ENCODE measurements at places on chromosomes 1 and 21.

GRCh38 chr1:16115468-16115983, 40.3 kb downstream of the EPHA2 start:
- DNase-seq = no peak

DNA sequence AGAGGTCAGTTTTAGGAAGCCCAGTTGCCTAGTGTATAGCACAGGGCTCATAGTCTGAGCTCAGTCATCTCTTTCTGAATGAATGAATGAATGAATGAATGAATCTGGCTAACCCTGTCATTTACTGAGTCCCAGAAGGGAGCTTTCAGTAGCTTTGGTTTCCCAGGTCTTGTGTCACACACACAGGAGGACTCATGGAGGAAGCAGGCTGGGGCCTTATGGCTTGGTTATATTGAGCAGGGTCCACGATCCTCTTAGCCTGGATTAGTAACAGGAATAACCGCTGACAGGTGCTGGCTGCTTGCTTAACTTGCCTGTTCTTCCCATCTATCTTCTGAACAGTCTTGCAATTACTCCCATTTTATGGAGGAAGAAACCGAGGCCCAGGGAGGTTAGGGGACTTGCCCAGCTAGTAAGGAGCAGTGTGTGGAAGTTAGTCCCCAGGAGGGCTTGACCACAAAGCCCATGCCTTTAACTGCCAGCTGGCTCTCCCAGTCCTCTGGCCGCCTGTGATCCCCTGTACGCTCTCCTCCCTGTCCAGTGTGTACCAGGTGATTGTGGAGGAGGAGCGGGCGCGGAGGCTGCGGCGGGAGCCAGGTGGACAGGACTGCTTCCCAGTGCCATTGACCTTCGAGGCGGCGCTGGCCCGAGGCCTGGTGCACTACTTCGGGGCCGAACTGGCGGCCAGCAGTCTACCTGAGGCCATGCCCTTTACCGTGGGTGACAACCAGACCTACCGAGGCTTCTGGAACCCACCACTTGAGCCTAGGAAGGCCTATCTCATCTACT, 46.0 kb downstream of the PTPRU start:
- no peak for DNase-seq

DNA sequence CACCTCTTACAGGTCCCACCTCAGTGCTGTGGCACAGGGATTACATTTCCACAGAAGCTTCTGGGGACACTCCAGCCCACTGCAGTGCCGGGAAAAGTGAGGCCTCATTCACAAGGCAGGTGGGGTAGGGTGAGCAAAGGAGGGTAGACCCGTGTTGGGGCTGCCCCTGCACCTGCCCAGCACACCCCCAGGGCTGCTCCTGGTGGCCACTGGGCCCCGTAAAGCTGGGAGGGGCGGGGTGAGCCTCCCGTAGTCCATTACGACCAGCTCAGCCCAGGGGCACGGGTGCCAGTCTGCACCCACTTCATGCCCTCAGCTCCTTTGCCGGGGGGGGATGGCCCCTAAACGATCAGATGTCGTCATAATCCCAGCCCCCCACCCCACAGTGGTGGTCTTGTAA, 39.5 kb downstream of the AJAP1 start:
- no peak for DNase-seq

DNA sequence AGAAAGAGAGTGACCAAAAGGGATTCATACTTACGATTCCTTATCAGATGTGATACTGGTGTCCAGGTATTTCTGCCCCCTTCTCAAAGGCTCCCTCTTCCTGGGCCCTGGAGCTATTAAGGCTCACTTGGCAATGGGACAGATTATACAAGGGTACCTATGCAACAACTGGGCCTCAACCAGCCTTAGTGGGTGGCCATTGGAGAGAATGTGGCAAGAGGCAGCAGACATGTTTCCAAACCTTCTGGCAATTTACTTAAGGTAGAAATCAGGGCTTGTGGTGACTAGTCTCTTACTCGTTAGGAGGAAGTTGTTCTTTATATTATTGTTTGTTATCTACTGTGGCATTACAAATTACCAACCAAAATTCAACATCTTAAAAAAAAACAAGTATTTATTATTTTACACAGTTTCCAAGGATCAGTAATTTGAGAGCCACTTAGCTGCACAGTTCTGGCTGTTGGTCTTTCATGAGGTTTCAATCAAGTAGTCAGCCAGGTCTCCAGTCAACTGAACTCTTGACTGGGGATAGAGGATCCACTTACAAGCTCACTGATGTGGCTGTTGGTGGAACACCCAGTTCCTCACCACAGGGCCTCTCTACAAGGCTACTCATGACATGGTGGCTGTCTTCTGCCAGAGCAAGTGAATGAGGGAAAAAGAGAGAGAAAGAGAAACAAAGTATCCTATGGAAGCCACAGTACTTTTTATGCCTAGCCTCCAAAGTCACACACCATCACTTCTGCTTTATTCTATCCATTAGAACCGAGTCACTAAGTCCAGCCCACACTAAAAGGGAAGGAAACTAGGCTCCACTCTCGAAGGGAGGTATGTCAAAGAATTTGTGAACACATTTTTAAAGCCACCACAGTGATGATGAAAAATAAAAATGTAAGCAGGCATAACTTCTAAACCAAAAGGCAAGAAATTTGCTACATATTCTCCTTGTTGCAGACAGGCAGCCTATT, 10.7 kb downstream of the ZNF648 start:
- DNase-seq = no peak

GRCh38 chr1:165011186-165011585, 345.3 kb downstream of the LMX1A start:
- no peak for DNase-seq

- no peak for DNase-seq
These were observed 16.6 kb downstream of the TEX35 start for GRCh38 chr1:178529364-178530036.

DNA sequence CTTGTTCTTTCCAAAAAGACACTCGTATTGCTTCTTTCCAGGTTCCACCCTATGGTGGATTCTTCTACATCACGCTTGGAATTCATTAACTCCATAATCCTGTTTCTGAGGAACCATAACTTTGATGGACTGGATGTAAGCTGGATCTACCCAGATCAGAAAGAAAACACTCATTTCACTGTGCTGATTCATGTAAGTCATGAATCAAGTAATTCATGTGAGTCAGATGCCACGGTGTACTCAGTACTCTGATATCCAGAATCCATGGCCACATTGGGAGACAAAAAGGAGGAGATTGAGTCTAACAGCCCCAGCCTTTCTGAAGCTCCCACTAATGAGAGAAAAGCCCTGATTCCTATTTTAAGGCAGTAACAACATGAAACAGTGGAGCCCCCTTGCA, 7.4 kb downstream of the CHI3L2 start:
- DNase-seq = no peak

DNA sequence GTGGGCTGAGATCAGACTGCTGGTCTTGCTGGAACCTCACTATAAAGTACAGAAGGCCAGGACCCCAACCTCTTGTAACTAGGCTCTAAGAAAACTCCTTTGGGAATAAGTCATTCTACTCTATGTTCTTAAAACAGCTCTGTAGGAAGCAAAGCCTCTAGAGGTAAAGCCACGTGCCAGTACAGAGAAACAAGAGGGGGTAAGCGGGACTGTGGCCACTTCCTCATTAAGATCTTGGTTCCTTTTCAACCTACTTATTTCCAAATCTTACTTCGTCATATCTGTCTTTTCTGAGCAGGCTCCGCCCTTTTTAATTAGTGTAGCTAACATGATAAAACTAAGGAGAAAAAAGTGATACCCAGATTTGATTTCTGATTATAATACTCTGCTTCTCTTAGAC, 3.8 kb downstream of the NCSTN start:
- no peak for DNase-seq

- no peak for DNase-seq
These were observed 36.5 kb downstream of the GALNT2 start for GRCh38 chr1:230103306-230104173.

DNA sequence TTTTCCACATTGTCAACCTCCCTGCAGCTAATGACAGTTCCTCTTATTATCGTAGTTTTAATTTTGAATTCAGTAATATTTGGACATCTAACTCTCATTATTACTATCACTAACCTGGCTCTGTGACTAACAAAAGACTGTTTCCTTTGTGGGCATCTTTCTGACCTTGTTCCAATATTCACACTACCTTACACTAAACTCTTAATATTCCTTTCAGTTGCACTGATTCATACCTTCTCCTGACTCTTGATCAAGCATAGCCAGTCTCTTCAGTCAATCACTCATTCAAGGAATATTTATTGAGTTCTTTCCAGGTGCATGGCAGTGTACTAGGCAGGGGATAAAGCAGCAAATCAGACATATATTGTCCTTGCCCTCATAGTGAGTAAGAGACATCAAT, 7.8 kb upstream of the CTNNBIP1 start:
- DNase-seq = no peak

GRCh38 chr1:117295001-117295400, 72.2 kb upstream of the MAN1A2 start:
- DNase-seq = no peak

DNA sequence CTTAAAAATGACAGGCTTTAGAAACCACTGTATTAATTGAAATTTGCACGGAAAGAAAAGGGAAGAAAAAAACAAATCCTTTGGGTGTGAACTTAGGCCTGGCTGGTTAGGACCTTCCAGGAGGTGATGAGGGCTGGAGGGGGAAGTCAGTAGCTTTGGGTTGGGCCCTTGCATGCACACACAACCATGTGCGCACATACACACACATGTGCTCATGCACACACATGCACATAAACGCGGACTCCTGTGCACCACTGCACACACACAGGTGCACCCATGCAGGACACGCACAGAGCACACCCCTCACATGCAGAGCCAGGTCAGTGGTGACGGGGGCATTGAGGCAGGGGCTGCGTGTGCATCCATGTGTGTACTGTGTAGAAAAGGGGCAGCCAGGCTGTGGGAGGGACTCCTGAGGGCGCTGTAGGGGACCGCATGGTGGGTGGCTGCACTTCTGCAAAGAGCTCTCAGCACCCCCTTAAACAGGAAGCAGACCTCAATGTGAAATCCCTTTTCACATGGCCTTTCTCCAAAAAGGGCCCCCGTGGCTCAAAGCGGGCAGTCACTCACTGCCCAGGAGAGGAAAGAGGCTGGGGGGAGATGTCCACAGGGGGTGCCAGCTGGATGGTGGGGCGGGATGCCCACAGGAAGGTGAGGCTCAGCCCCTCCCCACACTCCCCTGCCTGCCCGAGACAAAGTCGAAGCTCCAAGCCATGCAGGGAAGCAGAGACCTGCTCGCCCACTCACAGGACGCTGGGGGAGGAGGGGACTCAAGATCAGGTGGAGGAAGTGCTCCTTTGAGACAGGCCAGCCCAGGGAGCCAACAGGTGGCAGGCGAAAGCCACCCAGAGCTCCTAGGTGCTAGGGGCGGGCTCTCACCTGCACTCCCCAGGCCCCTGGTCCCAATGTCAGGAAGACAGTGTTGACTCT, 95.2 kb downstream of the ITPKB start:
- DNase-seq = no peak

DNA sequence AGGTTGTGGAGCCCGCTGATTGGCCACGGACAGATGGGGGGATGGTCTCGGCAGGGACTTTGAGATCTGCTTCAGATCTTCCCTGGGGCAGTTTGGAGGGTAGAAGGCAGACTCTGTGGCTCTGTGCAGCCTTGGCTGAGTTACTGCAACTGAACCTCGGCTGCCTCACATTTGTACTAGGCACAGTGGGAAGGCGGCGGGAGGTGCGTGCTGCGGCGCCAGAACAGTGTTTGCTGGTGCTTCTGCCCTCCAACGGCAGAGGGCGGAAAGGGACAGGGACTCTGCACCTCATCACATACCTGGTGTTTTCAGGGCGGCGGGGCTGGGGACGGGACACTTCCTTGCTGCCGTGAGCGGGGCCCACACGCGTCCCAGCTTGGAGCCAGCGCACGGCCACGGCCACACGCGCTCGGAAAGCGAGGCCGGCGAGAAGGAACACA, 26.2 kb downstream of the SLC66A1 start:
- DNase-seq = no peak

- DNase-seq = no peak
These were observed 245.3 kb upstream of the RAB4A start for GRCh38 chr1:229025576-229025975.

- DNase-seq = no peak
These were observed 87.1 kb downstream of the SELENOF start for GRCh38 chr1:86826856-86827255.

DNA sequence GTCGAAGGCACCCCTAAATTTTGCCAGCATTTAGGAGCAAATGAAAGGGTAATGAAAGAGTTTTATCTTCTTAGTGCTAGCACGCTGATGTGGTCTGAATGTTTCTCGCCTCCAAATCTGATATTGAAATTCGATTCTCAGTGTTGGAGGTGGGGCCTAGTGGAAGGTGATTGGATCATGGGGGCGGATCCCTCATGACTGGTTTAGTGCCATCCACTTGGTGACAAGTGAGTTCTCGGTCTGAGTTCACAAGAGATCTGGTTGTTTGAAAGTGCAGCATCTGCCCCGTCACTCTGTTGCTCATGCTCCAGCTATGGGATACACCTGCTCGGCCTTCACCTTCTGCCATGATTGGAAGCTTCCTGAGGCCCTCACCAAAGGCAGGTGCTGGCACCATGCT, 75.1 kb upstream of the ZBTB40 start:
- DNase-seq = no peak

DNA sequence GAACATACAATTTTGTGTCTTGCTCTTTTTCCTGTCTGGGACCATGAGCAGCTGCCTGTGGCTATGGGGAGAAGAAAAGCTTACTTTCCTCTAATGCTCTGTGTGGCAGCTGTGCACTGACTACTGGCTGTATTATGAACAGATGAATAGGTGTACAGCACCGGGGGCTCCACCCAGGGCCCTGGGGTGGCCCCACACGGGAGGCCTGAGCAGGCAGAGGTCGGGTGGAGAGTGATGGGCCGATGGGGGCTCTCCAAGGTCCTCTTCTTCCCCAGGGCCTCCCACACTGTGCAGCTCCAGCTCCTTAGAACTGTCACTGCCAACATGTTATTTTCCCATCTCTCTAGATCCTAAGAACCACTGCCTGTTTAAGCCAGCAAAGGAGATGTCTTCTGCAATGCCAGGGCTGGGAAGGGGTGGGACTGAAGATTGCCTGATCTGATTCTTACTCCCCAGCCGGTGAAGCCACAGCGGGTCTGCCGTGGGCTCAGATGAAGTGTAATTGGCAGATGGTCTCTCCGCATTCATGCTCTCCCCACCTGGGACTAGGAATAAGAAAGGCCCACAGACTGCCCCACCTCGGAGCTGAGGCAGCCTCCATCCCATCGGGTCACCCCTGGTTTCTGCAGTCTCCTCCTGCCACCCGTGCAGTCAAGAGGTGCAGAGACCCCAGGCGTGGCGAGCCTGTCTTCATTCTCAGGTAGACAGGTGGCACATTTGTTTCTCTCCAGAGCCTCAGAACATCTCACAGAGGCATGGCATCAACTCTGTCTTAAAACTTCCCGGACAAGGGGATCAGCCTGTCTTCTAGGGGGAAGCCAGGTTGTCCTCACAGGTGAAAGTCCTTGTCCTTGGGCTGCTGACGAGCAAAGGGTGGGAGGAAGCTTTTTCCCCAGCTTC, 186.5 kb upstream of the GALNT2 start:
- DNase-seq = no peak

- no peak for DNase-seq
These were observed 234.4 kb downstream of the LTN1 start for GRCh38 chr21:28758042-28758882.

GRCh38 chr21:44932408-44933181, 7.2 kb upstream of the SLX9 start:
- DNase-seq = peak; percentile 7

Data from NCI-H1930 (cell line).